ENCODE measurements at places on chromosomes 11 and 22.

GRCh38 chr11:44324749-44325525 is 15.0 kb upstream of the ALX4 start:
- DNase-seq: no peak

DNA sequence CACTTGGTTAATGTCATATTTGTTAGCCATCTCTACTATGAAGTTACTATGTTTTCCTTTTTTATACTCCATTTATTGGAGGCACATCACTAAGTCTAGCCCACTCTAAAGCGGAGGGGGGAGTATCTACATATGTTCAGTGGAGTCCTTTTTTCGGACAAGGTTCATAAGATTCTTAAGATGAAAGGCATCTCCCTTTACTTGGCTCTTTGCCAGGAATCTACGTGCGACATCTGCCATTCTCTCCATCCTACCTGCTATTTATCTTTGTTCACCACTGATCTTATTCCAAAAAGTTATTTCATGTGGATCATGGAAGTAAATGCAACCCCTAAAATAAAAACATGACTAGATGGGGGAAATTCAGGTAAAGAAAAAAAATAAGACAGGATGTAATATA is 77.4 kb upstream of the YWHAH start:
- DNase-seq: no peak

DNA sequence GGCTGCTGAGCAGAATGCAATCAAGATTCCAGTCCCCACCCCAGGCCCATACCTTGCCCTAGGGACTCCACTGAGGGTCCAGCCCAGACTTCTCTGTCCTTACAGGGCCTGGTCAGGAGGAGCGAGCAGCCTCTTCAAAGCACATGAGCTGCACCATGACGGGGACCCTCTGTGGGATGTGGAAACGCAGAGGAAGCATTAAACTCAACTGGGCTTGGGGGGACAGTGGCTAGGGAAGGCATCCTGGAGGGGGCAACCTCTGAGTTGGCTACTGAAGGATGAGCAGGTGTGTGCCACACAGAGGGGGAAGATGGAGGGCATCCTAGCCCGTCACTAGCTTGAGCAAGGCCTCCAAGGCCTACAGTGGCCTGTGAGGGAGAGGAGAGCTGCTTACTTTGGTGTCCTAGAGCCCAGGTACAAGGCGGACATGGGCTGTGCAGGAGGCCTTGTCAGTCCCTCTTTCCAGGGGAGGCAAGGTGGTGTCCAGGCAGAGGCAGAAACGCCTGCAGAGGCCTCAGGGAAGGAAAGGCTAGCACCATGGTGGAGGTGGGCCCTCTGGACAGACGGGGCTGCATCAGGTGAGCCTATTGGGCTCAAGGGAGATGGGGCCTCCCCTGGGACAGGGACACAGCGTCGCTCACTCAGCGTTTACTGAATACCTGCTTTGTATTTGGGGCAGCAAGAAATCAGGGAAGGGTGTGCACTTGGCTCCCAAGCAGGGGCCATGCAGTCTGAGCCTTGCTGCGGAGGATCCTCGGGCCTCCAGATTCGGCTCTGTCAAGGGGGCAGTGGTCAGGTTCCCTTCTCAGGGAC is 14.3 kb downstream of the TTC38 start:
- DNase-seq: no peak

- DNase-seq: no peak
Measured at GRCh38 chr11:111459506-111460270, 52.5 kb downstream of the BTG4 start.

- DNase-seq: no peak
Measured at GRCh38 chr22:43004362-43005035, 10.4 kb downstream of the PACSIN2 start.

GRCh38 chr11:68550485-68550817 is 89.9 kb downstream of the PPP6R3 start:
- peak; percentile 43 for DNase-seq

- DNase-seq: no peak
Measured at GRCh38 chr22:19526076-19526701, 2.0 kb upstream of the CLDN5 start.

DNA sequence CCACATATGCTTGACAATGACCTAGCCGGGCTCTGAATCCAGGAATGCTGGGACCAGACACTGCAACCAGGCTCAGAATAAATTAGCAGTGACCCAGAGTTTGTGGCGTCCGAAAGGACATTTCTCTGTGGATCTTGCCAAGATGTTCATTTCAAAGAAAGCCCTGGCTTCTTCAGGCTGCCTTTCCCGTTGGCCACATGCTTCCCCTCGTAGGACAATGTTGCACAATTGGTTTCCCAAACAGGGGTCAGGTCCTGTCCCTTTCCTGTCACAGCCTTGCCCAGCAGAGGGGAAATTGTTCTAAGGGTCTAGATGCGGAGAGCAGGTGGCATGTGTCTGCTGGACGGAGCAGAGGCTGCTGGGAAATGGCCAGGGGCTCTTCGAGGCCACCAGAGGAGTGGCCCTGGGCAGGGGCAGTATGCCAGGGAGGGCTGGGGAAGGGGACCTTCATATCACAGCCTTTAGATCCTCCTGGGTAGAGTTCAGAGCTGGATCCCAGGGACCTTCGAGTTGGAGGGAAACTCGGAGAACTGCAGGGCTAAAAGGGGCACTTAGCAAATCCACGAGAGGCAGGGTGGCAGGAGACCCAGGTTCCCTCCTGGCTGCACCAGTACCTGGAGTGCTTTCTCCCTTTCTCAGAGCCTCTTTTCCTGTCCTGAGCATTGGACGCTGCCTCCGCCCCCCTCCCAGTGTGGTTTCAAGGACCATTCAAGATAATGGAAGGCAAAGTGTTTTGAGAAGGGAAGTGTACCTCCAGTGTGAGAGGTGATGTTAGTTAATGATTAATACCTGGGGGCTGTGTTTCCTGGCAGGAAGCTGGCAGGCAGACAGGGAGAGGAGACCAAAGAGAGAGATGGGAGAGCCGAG is 42.3 kb downstream of the C11orf96 start:
- no peak for DNase-seq

DNA sequence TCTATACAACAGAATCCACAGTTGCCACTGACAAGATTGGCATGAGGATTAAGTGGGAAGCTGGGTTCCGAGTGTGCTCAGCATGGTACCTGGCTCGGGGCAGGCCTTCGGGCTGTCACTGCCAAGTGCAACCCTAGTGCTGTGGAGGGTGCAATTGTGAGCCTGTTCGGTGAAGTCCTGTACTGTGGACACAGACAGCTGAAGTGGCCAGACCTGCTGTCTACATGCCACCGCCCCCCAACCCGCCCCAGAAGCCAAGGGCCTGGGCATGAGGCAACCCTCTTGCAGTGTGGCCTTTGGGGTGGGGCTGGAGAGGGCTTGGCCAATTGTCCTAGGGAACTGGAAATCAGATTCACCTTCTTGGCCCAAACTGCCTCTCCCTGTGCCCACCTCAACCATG is 15.6 kb upstream of the SHISAL1 start:
- no peak for DNase-seq

DNA sequence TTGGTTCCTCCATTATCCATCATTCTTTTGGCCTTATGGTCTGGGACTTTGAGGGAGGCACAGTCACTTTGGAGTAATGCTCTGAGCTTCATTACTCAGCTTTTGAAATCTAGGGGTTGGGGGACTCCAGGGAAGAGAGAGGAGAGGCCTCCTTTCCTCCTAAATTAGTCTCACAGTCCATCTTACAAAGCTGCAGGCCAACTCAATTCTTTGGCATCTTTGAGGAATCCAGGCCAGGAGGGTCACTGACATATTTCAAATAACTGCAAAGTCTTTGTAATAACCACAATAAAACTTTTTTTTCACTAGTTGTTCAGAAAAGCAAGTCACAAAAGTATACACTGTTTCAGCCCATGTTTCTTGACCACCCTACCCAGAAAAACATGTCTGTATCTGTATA is 73.3 kb upstream of the FAR1 start:
- DNase-seq: no peak

DNA sequence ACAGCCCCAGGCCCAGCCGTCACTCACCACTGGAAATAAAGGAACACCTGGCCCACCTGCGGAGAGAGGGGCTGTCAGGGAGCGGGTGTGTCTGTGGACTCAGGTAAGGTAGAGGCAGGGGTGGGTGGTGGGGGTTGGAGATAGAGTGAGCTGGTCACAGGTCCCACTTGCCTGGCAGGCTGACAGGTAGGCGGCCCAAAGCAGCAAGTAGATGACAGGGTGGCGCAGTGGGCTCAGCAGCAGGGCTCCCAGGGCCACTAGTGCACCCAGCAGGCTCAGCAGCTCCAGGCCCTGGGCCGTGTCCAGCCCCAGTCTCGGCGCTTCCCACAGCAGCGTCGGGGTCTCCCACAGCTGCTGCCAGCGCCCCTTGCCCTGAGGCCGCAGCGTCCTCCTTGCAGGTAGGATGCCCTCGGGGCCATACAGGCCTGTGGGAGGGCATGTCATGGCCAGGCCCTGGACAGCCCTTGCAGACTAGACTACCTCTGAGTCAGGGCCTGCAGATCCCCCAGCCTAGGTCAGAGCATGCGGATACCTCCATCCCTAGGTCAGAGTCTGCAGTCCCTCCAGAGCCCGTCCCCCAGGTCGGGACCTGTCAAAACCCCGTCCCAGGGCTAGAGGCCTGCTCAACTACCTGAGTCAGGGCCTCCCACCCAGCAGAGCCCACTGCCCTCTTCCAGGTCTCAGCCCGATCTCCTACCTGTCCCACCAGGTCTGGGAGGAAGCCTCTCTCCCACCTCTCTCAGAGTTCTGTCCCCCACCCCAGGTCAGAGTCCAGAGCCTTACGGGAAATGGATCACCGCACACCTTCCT is 686 bp downstream of the LMF2 start:
- peak; percentile 42 for DNase-seq

DNA sequence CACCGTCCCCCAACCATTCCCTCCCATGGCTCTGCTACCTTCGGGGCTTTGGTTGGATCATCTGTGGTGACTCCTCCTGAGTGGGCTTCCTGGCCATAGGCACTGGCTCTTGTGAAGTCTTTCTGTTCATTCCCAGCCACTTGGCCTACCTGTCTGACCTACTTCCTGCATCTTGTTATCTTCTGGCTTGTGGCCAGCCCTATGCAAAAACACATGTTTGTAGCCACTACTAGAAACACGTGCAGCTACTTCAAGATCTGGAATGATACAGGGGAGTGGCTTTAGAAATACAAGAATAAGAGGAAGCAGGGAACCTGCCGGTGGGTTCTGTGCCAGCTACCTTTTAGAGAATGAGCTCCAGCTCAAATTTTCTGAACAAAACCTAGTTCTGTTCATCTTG is 20.9 kb downstream of the RCOR2 start:
- DNase-seq: no peak

GRCh38 chr11:19768815-19769214 is 56.2 kb downstream of the NAV2 start:
- DNase-seq: no peak

DNA sequence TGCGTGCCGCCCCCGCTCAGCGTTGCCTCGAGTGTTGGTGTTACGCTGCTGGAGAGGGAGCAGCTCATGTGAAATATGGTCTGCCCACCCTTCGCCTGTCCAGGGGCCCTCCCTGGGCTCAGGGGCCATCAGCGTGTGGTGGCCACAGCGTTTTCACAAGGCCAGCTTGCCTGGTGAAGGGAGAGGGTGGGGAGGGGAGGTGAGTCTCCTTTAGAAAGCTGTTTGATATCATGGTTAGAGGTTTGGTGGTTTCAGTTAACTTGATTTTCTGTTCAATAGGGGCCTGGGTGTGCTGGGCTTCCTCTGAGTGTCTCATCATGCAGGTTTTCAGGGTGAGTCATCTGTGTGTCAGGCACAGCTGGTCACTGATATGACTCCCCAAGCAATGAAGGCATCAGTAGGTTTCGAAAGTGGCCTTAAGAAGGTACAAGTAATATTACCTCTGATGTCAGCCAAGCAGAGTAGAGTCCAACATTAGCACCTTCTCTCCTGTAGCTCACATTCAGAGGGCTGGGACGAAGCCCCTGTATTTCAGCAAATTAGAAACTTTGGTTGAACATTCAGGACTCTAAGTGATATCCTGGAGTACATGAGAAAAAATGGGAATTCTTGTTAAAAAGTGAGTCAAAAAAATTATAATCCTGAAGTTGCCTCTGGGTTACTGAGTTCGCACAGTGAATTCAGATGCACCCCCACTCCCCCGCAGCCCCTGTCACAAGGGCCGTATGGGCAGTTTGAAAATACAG is 172.5 kb downstream of the TBC1D22A start:
- no peak for DNase-seq

DNA sequence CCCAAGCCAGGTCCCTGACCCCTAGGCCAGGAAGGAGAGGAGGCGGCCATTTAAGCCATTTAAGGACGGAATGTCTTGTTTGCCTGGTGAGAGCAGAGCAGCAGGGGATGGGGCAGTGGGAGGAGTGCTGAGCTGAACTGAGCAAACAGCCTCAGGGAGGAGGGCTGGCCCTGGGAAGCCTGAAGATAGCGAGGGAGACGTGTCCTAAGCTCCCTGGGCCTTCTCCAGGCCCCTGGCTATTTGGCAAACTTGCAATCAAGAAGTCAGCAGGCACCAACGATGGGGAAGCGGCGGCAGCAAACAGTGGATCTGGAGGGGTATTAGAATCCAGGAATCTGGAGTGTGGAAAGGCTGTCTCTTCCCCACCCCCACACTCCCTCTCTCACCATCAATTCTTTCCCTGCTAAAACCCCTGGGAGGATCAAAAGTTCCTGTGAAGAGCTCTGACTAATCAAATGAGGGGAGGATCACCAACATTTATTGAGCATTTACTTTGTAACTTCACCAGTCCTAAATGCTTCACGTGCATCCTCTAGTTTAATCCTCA is 8.8 kb downstream of the BCL9L start:
- DNase-seq: peak; percentile 49

GRCh38 chr11:43819926-43820325 is 60.7 kb upstream of the ALKBH3 start:
- no peak for DNase-seq

GRCh38 chr11:71557257-71557656 is 8.1 kb upstream of the KRTAP5-10 start:
- DNase-seq: no peak

DNA sequence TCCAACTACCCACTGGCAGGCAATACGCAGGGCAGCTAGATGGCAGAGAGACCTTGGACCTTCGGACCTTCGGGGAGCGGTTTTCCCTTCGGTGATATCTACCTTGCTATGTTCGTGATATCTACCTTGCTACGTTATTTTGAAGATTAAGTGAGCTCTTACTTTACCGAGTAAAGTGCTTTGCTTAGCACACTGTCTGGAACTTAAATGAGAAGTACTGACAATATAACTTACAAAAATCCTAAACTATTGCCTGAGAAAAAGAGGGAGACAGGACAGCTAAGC is 1.0 kb upstream of the PRDM10 start:
- DNase-seq: no peak

DNA sequence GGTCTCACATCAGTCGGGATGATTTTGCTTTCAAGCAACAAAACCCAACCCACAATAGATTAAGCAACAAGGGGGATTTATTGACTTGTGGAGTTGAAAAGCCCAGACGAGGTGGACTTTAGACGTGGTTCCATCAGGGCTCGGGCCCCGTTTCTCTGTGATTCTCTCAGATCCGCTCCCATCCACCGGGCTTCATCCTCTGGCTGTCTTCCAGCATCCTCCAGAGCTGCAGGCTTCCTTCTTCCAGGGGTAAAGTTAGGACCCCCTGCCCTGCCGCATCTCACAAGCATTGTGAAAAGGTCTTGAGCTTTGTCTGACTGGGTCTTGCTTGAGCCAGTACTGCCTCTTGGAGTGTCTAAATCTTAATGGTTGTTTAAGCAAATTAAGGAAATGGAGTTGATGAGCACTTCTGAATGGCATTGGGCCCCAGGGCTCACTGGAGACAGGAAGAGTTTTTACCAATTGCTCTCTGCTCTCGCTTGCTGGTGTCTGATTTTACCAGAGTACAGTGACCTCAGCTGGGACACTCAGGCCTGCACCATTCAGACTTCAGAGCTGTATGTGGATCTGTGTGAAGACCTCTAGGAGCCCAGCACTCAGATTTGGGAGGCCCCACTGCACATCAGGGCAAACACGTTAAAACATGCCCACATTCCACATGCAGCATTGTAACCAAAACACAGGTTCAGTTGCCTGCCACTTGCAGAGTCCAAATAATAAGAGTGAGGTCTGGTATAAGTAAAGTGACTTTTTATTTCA is 13.5 kb upstream of the FTH1 start:
- DNase-seq: no peak
